ENCODE measurements at places on chromosomes 12 and 14.
A peak's percentile ranks its signal among the peaks of the same experiment; 100 is the strongest.

- no peak for DNase-seq
These were observed 343.8 kb downstream of the ADAMTS20 start for GRCh38 chr12:43208221-43208620.

GRCh38 chr14:85595981-85596380 lies 66.0 kb downstream of the FLRT2 start:
- DNase-seq, result no peak

- no peak for DNase-seq
These were observed 44.0 kb downstream of the FOXN4 start for GRCh38 chr12:109264943-109265650.

DNA sequence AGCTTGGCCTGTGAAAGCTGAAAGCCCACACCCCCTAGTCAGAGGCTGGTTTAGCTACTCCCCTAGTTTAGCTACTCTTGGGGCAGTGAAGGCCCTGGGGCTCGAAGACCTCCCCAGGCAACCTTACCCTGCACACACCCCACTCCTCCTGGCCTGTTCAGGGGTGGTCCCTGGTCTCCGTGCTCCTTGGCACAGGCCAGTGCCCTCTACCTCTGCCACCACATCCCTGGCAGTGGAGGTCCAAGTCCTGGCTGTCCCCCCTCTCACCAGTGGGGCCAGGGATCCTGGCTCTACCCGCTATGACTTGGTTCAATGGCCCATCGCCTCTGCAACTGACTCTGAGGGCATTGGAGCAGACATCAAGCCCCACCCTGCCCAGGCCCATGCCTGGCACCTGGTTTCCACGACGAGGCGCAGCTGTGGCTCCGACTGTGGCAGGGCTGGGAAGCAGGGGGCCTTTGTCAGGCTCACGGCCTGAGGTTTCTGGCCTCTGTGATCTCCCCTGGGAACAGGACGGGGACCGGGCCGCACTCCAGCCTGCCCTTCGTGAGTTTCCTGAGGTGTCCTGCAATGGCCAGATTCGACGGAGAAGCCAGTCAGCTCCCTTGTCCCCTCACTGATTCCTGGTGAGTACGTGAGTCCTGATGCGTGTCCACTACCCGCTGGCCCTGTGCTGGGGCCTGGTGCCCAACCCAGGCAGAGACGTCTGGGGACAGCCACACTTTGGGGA lies 5.7 kb downstream of the TMEM121 start:
- no peak for DNase-seq

- no peak for DNase-seq
These were observed 41.2 kb downstream of the PHLDA1 start for GRCh38 chr12:75990189-75990912.

- DNase-seq, result no peak
These were observed 82.1 kb upstream of the HSPB8 start for GRCh38 chr12:119096429-119097202.

- no peak for DNase-seq
These were observed 30.7 kb downstream of the MAP4K5 start for GRCh38 chr14:50501642-50502041.

- no peak for DNase-seq
These were observed 323.6 kb downstream of the PCNX1 start for GRCh38 chr14:71230897-71231296.

DNA sequence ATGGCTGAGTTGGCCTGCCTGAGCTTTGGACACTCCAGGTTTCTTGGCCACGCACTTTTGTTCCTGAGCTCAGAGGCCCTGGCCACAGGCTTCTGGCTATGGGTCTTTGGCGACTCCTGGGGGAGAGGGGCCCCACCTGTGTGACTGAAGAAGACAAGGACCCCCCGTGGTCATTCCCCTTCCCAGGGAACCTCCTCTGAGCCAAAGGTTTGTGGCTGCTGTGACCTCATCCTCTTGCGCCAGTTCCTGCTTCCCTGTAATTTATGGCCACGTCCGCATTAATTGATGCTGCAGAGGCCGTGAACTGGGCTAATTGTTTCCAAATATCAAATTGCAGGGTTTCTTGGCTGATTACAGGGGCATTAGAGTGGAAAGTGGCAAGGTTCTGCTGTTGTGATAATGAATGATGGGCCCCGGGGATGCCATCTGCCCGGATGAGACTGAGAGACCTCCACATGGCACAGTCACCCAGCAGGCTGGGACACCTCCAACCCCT lies 27.6 kb upstream of the NOS1 start:
- DNase-seq, result no peak

DNA sequence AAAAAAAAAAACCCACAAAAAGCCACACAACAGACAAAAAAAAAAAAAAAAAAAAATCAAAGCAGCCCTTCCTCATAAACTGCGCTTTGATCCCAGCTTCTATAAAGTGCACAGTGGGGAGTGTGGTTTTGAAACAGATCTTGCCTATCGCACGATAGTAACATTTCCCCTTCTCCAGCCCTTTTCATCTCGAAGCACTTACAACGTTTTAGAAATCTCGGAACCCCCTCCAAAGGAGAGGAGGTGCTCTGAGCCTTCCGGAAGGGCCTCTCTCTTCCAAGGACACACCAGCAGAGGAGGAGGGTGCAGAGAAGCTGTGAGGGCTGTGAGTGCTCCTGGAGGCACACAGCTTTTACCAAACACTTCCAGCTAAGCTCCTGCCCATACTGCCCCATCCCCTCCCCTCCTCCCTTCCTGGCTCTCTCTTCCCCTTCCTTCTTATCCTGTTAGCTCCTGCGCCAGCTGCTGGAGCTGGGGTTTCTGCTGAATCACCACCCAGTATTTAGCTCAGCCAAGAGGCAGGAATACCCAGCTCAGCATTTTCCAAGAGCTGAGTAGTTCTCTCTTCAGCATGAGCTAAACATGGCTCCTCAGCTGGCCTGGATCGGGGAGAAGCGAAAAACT lies 28.4 kb downstream of the SLC7A8 start:
- peak; percentile 79 for DNase-seq

GRCh38 chr12:47798382-47798948 lies 21.2 kb downstream of the HDAC7 start:
- no peak for DNase-seq

- DNase-seq, result no peak
These were observed 1.1 kb downstream of the KMT5A start for GRCh38 chr12:123384994-123385376.

GRCh38 chr14:35669782-35670181 lies 135.8 kb downstream of the INSM2 start:
- no peak for DNase-seq

- peak; percentile 70 for DNase-seq
These were observed 27.9 kb upstream of the DICER1 start for GRCh38 chr14:95185033-95185766.

DNA sequence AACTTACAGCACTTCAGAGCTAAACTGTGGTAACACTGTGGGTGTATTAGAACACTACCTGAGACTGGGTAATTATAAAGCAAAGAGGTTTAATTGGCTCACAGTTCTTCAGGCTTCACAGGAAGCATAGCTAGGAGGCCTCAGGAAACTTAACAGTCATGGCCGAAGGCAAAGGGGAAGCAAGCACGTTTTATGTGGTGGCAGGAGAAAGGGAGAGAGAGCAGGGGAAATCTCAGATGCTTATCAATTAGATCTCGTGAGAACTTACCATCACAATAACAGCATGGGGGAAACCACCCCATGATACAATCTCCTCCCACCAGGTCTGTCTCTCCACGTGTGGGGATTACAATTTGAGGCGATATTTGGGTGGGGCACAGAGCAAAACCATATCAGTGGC lies 512.6 kb downstream of the RERGL start:
- DNase-seq, result no peak

DNA sequence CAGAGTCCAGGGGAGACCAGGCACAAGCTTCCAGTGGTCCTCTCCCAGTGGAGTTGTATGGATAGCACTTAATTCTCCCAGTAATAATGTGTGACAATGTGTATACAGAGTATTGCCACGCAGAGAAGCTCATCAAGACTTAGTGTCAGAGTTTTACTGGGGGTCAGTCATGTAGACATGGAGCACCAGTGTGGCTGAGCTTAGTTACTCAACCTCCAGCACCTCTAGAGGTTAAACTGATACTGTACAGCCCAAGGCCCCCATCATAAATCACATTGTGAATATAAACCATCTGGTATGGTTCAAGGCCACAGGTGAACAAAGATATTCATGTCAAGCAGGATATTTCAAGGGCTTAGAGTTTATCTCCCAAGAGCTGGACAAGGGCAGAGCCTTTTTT lies 378.1 kb upstream of the TMPO start:
- DNase-seq, result no peak

DNA sequence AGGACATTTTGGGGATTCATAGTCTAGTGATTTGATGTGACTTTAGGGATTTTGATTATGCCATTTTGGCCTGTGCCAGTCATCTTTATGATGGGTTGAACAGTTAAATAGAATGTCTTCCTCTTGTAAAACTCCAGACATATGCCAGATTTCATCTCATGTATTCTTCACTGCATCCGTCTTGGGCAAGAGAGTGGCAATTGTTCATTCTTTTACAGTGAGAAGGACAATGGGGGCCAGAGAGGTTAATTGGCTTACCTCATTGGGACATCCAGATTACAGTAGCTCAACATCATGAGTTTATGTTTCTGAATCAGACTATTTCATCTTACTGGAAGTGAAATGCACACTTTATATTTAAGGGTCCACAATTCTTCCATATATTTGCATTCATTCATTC lies 108.2 kb upstream of the SLC38A2 start:
- DNase-seq, result no peak

GRCh38 chr14:65151609-65151956 lies 49.3 kb upstream of the MAX start:
- no peak for DNase-seq

DNA sequence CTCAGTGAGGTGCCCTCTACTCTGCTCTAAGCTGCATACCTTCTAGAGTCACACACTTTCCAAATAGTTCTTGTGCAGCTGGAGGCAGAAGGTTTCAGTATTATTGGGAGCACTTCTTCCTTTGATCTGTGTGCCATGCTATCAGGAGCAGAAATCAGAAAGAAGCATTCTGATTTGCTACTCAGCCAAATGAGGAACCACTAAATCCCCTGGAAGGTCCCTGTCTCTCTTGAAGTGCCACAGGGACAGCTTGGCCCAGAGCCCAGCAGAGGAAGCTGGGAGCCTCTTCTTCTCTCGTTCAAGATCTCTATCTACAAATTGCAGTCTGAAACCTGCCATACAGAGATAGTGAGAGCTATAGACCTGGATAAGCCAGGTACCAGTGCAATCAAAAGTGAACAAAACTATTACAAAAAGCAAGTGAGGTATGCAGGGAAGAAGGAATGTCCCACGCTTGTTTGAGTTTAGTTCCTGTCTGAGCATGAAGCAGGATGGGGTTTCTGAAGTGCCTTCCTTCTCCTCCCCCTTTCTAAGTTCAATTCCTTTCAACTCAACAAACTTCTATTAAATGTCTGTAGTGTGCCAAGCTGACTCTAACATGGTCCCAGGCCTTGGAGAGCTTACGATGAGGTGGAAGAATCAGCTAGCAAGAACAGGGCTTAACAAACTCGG lies 100.9 kb upstream of the PARP11 start:
- DNase-seq, result no peak

GRCh38 chr12:132131229-132131628 lies 12.9 kb downstream of the DDX51 start:
- DNase-seq, result no peak

GRCh38 chr14:91155626-91156089 lies 41.8 kb downstream of the DGLUCY start:
- DNase-seq, result no peak

DNA sequence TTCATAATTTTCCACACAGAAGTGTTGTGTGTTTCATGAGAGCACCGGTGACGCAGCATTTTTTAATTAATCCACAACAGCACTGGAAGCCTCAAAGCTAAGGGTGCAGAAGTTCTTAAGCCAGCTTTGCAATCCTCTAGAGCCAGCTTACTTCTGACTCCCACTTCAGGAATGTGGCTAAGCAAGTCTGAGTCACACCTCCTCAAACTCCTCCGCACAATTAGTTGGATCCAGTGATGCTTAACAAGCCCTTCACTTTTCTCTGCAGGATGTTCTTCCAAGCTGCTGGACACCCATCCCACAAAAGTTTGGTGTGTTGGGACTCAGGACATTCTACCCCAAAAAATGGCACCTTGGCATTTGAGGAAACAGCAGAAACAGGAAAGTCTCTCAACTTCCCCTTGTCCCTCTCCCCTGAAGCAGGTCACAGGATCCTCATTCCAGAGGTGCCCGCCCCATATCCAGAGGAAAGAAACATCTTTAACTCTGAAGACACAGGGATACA lies 210.0 kb downstream of the PPM1H start:
- DNase-seq, result peak; percentile 85

DNA sequence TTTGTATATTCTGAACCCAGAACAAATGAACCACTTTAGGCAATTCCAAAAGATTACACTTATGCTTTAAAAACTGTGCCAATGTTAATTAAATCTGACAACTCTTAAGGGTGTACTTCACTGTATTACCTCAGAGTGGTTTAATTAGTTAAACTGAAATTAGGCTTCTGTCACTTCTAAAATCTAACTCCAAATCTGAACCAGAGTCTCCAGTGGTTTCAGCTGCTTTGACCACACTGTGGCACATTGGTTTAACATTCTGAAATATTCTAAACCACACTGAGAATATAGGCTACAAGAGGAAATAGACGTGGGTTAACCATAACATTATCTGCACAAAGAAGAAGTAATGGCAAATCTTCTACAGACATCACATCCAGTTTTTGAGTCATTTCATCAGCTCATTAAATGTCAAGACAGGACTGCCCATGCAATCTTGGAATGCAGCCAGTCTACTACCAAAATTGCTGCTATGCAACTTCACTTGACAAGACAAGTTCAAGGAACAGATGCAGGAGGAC lies 94.8 kb downstream of the LRP6 start:
- no peak for DNase-seq

DNA sequence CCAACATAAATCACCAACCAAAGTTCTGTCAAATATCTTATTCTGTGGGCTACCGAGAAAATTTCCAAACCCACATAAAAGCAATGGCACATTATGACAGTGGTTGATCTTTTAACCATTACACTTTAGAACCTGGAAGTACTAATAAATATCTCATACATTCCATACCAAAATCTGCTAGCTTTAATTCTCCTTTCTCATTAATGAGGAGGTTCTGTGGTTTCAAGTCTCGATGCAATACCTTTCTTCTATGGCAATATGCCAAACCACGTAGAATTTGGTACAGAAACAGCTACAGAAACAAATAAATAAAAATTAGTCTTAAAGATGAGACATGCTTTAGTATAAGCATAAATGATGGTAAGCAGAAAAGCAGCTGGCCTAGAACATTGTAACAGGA lies 100.7 kb downstream of the ELK3 start:
- DNase-seq, result no peak

GRCh38 chr14:81033698-81034240 lies 78.3 kb downstream of the TSHR start:
- DNase-seq, result no peak

- no peak for DNase-seq
These were observed 61.7 kb upstream of the DDX11 start for GRCh38 chr12:31011746-31012566.

- DNase-seq, result no peak
These were observed 129.0 kb upstream of the ATXN7L3B start for GRCh38 chr12:74408601-74409166.

GRCh38 chr14:22887260-22887989 lies 4.4 kb downstream of the REM2 start:
- DNase-seq, result peak; percentile 79
